ENCODE measurements at places on chromosomes 6 and 20.

GRCh38 chr6:22804620-22805261 lies 235.4 kb downstream of the HDGFL1 start:
- H3K4me1 ChIP-seq: no peaks in the 10 kb centered on the region
- no peak for DNase-seq
- no peak overlapping the region for H3K27ac ChIP-seq
- H3K4me3 ChIP-seq: no peak overlapping the region
- no peaks in the 10 kb centered on the region for H3K36me3 ChIP-seq

GRCh38 chr6:138563650-138564049 lies 64.4 kb upstream of the NHSL1 start:
- H3K27me3 ChIP-seq: peaks cover 3% of the 10 kb centered on the region
- no peaks in the 10 kb centered on the region for H3K36me3 ChIP-seq
- no peak overlapping the region for H3K27ac ChIP-seq

GRCh38 chr6:4480788-4481735 lies 295.1 kb upstream of the CDYL start:
- no peaks in the 10 kb centered on the region for H3K27me3 ChIP-seq
- no peaks in the 10 kb centered on the region for H3K36me3 ChIP-seq
- H3K4me3 ChIP-seq: no peak overlapping the region
- H3K4me1 ChIP-seq: no peaks in the 10 kb centered on the region
- no peak overlapping the region for H3K27ac ChIP-seq

DNA sequence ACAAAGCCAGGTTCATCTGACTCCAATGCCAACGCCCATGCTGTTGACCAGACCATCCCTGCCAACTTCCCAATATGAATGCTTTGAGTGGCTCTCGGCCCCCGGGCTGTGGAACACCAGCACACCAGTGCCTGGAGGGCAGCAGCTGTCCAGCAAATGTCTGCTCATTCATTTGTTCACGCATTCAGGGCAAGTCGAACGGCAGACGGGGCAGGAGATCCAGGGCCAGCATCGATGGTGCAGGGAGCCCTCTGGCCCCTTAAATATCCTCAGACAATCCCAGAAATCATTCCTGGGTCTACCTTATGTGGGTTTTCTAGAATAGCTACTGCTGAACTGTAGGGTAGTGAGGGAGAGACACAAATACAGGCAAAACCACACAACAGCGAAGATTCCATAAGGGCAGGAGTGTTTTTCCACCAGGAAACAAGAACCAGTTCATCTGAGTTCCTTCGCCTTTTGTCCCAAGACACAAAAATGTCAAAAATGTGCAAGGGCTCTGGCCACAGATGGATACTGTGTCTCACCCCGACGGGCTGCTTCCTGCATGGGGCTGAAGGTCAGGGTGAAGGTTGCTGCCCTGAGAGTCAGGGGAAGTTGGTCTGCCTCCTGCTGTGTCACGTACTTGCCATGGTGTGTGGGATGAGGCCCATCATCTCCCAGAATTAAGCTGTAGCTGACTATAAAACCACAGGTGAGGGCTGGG lies 15.5 kb downstream of the RIPOR3 start:
- H3K27ac ChIP-seq: no peak overlapping the region
- H3K4me3 ChIP-seq: no peak overlapping the region
- DNase-seq: no peak
- H3K36me3 ChIP-seq: no peaks in the 10 kb centered on the region

DNA sequence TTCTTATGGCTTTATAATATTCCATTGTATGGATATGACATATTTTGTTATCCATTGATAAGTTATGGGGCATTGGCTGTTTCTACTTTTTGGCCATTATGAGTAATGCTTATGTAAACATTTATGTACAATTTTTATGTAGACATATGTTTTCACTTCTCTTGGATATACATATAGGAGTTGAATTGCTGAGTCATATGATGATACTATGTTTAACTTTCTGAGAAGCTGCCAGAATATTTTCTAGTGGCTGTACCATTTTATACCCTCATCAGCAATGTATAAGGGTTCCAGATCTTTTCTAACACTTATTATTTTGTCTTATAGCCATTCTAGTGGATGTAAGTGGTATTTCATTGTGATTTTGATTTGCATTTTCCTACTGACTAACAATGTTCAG lies 23.1 kb downstream of the OTOR start:
- no peak for DNase-seq
- H3K27me3 ChIP-seq: no peaks in the 10 kb centered on the region
- no peaks in the 10 kb centered on the region for H3K4me1 ChIP-seq

GRCh38 chr20:21725892-21726291 lies 20.4 kb downstream of the PAX1 start:
- no peaks in the 10 kb centered on the region for H3K4me1 ChIP-seq
- H3K36me3 ChIP-seq: no peaks in the 10 kb centered on the region
- no peak overlapping the region for H3K4me3 ChIP-seq
- no peak overlapping the region for H3K27ac ChIP-seq
- DNase-seq: no peak

- H3K4me3 ChIP-seq: no peak overlapping the region
- peaks cover 7% of the 10 kb centered on the region for H3K4me1 ChIP-seq
- H3K36me3 ChIP-seq: no peaks in the 10 kb centered on the region
- H3K27ac ChIP-seq: no peak overlapping the region
- DNase-seq: no peak
- H3K27me3 ChIP-seq: peaks cover 11% of the 10 kb centered on the region
Measured at GRCh38 chr6:42163981-42164380, 9.2 kb upstream of the GUCA1A start.

- no peak overlapping the region for H3K4me3 ChIP-seq
- no peak overlapping the region for H3K27ac ChIP-seq
- peaks cover 3% of the 10 kb centered on the region for H3K27me3 ChIP-seq
- no peak for DNase-seq
- H3K36me3 ChIP-seq: no peaks in the 10 kb centered on the region
- no peaks in the 10 kb centered on the region for H3K4me1 ChIP-seq
Measured at GRCh38 chr6:79821859-79822258, 125.5 kb downstream of the ELOVL4 start.

- no peak overlapping the region for H3K4me3 ChIP-seq
- no peak overlapping the region for H3K27ac ChIP-seq
- H3K4me1 ChIP-seq: no peaks in the 10 kb centered on the region
- H3K27me3 ChIP-seq: no peaks in the 10 kb centered on the region
- H3K36me3 ChIP-seq: no peaks in the 10 kb centered on the region
- DNase-seq: no peak
Measured at GRCh38 chr6:39608652-39609345, 116.4 kb downstream of the KIF6 start.

DNA sequence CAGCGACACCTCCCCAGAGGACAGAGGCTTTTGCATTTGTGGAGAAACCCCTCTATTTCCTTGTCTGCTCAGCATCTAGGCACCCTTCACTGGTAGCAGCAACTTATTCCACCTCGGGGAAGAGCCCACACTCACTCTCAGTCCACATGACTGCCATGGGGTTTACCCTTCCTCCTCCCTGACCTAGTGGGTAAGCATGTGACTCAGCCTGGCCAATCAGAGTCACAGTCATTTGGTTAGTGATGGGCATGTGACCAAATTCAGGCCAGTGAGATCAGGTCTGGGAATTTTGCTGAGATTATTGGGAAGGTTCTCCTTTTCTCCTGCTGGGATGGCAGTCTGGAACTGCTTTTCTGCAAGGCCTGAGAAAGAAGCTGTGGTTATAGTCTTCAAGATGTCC lies 145.7 kb upstream of the PHACTR3 start:
- no peak for DNase-seq
- H3K4me1 ChIP-seq: no peaks in the 10 kb centered on the region
- H3K4me3 ChIP-seq: no peak overlapping the region
- H3K27ac ChIP-seq: no peak overlapping the region
- peaks cover 29% of the 10 kb centered on the region for H3K27me3 ChIP-seq
- H3K36me3 ChIP-seq: no peaks in the 10 kb centered on the region

DNA sequence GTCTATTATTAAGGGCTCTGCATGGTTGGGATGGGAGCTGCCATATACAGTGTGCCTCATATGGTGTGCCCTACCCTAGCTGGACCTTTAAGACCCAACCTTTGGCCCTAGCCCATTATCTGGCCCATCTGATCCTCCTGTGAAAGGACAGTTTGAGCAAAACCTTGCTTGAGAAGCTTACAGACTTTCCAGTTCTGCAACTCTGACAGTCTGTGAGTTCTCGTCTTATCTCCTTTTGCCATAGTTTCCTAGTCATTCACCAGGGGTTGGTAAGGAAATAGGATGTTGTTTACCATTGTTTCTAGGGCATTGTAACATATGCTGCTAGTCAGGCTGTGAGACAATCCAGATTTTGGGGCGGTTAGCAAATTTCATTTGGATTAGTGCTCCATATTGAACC lies 17.2 kb downstream of the CTNNBL1 start:
- H3K4me1 ChIP-seq: no peaks in the 10 kb centered on the region
- no peak for DNase-seq
- H3K36me3 ChIP-seq: no peaks in the 10 kb centered on the region

DNA sequence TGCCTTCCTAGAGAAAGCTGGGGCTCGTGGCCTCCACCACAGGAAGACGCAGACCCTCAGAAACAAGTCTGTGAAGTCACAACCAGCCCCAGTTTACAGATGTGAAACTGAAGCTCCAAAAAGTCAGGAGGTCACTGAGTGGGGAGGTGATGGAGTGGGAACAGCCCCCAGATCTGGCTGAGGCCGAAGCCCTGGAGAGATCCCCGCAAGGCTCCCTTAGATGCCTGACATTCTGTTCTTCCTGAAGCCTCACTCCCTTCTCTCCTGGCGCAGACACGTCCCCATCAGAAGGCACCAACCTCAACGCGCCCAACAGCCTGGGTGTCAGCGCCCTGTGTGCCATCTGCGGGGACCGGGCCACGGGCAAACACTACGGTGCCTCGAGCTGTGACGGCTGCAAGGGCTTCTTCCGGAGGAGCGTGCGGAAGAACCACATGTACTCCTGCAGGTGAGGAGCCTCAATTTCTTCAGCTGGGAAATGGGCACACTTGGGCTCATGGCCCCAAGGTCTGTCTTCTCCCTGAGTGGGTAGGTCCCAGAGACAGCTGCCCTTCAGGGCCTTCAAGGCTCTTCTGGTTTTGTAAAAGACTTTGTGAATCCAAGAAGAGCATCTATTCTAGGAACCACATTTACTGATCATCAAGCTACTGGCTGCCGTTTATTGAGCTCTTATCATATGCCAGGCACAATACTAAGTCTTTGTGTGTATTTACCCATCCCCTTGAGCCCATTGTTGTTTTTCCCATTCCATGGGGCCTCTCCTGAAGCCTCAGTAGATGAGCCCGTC lies 50.5 kb downstream of the HNF4A start:
- no peak overlapping the region for H3K4me3 ChIP-seq
- peaks cover 4% of the 10 kb centered on the region for H3K27me3 ChIP-seq
- H3K4me1 ChIP-seq: no peaks in the 10 kb centered on the region

DNA sequence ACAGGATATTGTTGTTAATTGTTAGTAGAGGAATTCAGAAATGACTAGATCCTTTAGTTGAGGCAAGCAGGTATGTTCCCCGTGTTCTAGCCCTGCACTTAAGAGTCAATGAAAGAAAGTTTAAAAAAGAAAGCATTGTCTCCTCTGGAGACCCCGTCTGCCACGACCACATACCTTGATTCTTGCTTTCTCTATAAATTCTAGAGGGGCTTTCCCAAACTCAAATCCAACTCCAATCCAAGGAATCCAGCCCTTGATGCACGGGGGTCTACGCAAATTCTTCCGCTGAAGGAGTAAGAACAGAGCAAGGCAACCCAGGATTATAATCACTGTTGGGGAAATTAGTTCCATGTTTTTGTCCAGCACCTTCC lies 401 bp downstream of the CYP39A1 start:
- no peak overlapping the region for H3K4me3 ChIP-seq
- no peak for DNase-seq
- H3K27me3 ChIP-seq: no peaks in the 10 kb centered on the region
- no peaks in the 10 kb centered on the region for H3K36me3 ChIP-seq
- no peaks in the 10 kb centered on the region for H3K4me1 ChIP-seq

GRCh38 chr20:1225783-1226654 lies at the start of gene RAD21L1:
TSS of gene RAD21L1 (plus strand) at chr20:1226044. CDS start at chr20:1228454, 2,410 bp downstream.
- no peak for DNase-seq
- H3K4me3 ChIP-seq: no peak within 1 kb of the TSS
- H3K27me3 ChIP-seq: peaks cover 3% of the 10 kb centered on the region
- no peaks in the 10 kb centered on the region for H3K4me1 ChIP-seq
- H3K27ac ChIP-seq: no peak within 1 kb of the TSS

GRCh38 chr6:156390621-156391020 lies 386.6 kb upstream of the ARID1B start:
- H3K4me3 ChIP-seq: no peak overlapping the region
- DNase-seq: no peak
- H3K4me1 ChIP-seq: no peaks in the 10 kb centered on the region
- no peak overlapping the region for H3K27ac ChIP-seq
- H3K36me3 ChIP-seq: no peaks in the 10 kb centered on the region

DNA sequence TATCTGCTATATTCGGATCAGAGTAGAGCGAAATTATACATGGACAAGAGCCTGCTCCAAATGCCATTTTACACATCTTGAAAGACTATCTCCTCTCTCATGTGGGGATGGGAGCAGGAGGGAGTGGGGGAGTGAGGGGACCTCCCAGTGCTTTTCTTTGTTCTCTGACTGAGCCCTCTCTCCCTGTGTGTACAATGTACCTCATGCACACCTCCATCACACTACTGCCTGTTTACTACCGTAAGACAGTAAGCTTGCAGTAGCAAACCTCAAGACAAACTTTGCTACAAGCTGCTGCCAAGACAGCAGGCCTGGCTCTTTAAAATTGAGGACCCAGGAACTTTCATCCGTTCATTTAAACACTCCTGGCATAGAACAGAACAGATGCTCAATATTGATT lies 7.2 kb downstream of the NHSL1 start:
- no peaks in the 10 kb centered on the region for H3K4me1 ChIP-seq
- no peak overlapping the region for H3K4me3 ChIP-seq
- peaks cover 8% of the 10 kb centered on the region for H3K27me3 ChIP-seq
- DNase-seq: no peak
- H3K27ac ChIP-seq: no peak overlapping the region

DNA sequence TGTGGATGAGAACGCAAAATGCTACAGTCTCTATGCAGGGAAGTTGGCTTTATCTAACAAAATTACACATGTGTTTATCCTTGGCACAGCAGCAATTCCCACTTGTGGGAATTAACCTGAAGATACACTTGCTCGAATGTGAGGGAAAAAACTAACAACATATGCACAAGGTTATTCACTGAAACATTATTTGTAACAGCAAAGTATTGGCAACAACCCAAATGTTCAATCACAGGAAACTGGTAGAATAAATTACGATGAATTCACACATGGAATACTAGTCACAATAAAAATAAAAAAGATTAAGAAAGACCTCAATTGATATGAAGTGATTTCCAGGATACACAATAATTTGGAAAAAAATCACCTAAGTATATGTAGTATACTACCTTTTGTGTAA lies 68.1 kb upstream of the OGFRL1 start:
- no peaks in the 10 kb centered on the region for H3K27me3 ChIP-seq
- no peak overlapping the region for H3K27ac ChIP-seq
- no peaks in the 10 kb centered on the region for H3K4me1 ChIP-seq
- no peak overlapping the region for H3K4me3 ChIP-seq
- H3K36me3 ChIP-seq: no peaks in the 10 kb centered on the region

DNA sequence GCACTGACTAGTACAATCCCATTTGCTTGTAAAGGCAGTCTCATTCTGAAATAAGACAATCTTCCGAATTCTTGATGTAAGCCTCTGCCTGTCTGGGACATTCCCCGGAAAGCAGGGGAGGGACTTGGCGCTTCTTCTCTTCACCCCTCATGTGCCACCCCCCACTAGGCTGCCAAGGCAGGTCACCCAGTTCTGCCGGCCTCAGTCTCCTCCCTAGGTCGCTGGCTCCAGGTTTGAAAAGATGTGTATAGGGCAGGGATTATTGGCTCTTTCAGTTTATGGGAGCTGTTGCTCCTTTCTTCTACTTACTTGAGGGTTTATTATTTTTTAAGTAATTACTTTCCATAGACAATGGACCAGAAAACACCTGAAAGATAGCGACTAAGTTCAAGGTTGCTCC lies 158.1 kb upstream of the RPS6KA2 start:
- H3K27ac ChIP-seq: no peak overlapping the region
- H3K27me3 ChIP-seq: no peaks in the 10 kb centered on the region
- H3K36me3 ChIP-seq: no peaks in the 10 kb centered on the region
- no peak for DNase-seq
